Nephron progenitor cell (in vitro differentiated cells): ENCODE measurements at places on chromosomes 16 and 17.

GRCh38 chr17:8430966-8431365 lies 4.7 kb upstream of the NDEL1 start:
- DNase-seq: no peak

DNA sequence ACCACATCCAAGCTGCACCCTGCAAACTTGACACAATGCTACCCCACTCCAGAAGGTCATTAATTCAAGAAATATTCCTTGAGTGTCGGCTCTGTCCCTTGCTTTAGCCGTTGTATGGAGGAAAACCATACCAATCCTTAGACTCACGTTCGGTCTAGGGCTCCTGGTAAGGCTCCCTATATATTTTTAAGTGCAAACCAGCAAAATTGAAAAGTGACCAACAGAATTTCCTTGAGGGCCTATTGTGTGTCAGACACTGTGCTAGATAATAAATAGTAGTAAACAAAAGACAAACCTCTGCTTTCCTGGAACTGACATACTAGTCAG lies 390 bp upstream of the BBS2 start:
- no peak for DNase-seq

DNA sequence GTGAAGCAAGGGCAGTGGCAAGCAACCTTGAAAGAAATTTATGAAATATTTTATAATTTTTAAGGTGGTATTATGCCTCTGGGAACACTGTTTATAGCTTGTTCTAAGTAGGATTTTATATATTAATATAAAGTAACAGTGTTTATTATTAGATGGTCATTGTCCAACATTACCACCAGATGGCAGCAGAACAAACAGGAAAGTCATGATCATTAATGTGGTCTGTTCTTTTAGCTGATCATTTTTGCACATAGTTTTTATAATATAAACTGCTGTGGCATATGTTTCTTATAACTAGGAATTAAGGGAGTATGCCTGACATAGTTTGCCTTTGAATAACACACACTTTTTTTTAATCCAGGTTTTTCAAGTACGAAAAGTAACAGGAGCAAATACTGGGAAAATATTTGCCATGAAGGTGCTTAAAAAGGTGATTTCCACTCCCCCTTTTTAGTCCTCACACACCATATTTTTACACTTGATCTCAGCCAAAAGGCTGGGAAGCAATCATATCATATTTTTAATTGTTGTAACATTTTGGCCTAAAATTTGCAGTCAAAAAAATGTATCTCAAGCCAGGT lies 21.4 kb downstream of the RPS6KB1 start:
- DNase-seq: no peak

DNA sequence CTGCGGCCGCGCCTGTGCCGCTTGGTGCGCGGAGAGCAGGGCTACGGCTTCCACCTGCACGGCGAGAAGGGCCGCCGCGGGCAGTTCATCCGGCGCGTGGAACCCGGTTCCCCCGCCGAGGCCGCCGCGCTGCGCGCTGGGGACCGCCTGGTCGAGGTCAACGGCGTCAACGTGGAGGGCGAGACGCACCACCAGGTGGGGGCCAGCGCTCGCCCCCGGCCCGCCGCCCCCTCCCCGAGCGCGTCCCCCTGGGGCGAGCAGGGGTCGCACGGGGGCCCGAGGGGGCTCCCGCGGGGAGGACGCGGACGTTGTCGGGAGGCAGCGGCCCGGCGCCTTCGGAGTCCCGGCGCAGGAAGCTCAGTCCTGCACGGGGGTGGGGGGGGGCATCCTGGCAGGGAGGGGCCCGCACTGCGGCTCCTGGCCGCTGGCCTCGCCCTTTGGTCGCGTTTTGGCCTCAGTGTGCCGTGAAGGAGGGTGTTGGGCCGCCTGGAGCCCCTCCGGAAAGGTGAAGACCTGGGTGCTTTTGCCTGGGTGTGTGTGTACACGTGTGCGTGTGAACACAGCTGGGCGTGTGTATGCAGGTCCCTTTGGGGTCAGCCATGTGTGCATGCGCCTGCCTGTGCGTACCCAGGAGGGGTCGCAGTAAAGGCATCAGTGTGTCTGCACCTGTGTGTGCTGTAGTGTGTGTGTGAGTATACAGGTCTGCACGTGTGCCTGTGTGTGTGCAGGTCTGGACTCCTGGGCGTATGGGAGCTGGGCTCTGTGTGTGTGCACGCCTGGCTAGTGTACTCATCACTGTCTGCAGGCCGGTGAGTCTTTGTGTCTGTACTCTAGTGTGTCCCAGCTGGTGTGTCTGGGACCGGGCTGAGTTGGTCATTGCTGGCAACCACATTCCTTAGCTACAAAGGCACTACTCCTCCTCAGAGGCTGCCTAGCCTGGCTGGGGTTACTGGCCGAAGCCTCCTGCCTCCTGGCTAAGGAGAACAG lies 615 bp downstream of the NHERF2 start:
- no peak for DNase-seq

DNA sequence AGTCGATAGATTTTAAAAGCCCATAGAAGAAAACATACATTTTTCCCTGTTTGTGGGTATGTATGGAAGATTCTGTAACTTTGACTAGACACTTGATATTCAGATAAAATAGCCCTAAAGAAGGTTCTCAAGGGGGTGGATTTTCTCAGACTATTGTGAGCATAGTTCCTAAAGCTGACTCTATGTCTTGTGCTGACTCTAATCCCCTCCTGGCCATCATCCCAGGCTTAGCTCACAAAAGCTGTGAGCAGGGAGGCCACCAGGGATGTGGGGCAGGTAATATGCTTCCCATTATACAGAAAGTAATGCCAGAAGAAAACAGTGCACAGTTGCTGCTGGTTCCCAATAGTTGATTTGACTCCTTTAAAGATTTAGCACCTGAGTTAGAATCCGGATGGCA lies 32.0 kb downstream of the CDH13 start:
- DNase-seq: no peak
